ENCODE measurements at places on chromosomes 13 and 19.

- DNase-seq = no peak
Measured at GRCh38 chr13:44739120-44739519, 163.0 kb upstream of the TSC22D1 start.

GRCh38 chr13:33615436-33615835, 202.5 kb upstream of the RFC3 start:
- no peak for DNase-seq

DNA sequence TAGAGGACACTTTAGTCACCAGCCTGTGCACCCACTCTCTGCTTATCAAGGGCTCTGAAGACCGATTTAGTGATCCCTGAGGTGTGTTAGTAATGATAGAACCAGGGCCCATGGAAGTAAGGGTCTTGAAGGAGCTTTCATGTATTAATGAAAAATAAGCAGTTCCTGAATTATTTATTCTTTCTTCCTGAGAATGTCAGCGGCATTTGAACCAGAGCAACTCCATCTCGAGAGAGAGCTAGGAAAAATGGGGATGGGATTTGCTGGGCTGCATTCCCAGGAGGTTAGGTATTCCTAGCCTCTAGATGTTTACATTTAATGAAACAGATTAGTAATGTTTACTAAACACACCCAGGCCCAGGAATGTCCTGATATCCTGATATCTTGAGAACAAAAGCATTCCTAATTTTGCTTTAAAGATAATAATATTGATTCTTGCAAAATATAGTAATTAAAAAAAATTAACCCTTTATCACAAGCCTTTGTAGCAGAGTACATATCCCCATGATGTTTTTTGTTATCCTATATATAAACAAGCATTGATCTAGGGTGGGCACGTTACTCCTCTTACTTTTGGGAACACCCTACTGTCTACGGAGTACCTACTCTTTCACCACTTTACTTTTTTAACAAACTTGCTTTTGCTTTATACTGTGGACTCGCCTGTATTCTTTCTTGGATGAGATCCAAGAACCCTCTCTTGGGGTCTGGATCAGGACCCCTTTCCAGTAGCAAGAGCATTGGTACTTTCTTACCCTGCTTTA, 63.1 kb downstream of the COG3 start:
- DNase-seq = no peak

DNA sequence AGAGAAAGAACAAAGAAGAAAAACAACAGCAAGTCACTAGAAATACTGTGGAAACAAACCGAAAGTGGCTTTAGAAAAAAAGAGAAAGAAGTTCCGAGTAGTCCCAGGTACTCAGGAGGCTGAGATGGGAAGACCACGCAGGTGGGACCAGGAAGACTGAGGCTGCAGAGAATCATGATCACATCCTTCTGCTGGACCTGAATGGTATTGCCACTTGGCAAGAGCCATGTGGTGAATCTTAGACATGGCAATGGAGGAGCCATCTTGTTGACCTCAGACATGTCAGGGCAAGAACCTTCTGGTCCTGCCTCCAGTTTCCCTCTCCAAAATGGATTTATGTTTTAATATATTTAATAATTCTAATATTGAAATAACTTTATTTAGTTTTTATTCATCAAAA, 37.4 kb upstream of the ZNF724 start:
- DNase-seq = no peak

DNA sequence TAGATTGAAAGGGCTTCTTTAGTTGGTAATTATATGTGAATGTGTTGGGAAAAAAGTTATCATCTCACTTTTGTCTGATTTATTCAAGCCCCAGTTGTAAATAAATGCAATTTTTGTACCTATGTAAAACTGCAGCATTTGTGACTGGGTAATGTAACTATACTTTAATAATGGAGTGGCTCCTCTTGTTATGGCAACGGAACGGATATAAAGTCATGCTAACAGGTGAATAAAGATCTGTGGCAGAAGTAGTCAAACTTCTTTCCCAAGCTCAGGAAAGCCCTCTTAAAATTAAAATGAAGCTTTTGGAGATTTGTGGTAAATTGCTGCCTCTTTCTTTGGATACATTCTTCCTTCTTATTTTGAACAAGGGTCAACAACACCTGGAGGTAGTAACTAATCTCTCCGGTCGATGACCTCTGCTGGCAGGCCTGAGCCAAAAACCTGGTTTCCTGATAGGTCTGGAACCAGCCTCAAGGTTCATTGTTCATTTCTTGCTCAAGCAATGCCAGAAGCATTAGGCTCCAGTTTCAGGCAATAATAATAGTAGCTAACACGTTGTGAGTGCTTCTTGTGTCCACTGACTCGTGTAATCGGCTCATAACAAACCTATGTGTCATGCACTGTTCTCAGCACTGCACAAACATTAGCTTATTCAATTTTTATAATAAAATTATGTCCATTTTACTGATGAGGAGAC, 313.4 kb upstream of the DACH1 start:
- DNase-seq = peak; percentile 89

DNA sequence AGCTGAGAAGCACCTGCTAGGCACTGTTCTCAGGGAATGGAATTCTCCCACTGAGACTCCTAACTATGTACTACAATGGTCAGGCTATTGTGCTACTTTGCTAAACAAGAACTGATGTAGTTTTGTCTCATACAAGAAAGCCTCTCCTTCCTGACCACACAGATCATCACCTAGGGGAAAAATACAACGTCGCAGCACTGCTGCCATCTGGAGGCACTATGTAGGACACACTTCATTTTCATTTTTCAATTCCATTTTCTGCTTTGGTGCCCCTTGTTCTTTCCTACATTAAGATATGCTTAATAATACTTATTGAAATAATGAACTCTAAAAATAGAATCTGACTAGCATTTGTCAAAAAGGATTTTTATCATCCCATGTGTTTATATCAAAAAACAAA, 21.1 kb downstream of the PROSER1 start:
- DNase-seq = no peak

GRCh38 chr13:42064966-42065365, 16.5 kb downstream of the DGKH start:
- DNase-seq = no peak

GRCh38 chr13:90405301-90405700, 942.2 kb upstream of the MIR17HG start:
- DNase-seq = no peak

GRCh38 chr19:10363789-10364281, 16.5 kb downstream of the TYK2 start:
- peak; percentile 35 for DNase-seq

GRCh38 chr19:39542206-39542605, 2.2 kb upstream of the EID2 start:
- no peak for DNase-seq

DNA sequence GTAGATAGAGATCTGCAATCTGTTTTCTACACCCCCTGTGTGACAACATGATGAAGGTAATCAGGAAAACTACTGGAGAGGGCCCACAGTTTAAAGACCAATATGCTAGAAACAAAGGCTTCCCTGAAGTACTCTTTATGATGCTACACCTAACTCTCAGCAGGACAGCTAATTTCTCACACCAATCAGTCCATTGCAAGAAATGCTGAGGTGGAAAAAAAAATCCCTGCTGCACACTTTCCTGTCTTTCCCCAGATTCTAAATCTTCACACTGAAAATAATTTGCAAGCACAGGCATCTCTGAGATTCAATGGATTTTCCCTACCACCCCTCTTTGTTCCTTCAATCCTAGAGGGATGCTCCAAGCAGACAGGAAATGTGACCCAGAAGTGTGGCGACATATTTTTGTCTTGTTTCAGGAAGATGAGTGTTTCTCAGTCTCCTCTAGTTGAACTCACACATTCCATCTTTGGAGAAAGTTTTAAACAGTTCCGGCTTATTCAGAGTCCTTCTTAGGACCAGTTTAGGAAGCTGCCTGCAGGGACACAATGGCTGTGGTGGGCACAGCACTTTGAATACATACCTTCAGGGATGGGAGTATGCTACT, 671.6 kb downstream of the DIAPH3 start:
- DNase-seq = no peak

GRCh38 chr19:6017576-6017975, 39.6 kb upstream of the RANBP3 start:
- no peak for DNase-seq

GRCh38 chr13:27450921-27451471, 632 bp upstream of the MTIF3 start:
- no peak for DNase-seq

- DNase-seq = no peak
Measured at GRCh38 chr13:28056970-28057712, 43.2 kb downstream of the FLT3 start.

DNA sequence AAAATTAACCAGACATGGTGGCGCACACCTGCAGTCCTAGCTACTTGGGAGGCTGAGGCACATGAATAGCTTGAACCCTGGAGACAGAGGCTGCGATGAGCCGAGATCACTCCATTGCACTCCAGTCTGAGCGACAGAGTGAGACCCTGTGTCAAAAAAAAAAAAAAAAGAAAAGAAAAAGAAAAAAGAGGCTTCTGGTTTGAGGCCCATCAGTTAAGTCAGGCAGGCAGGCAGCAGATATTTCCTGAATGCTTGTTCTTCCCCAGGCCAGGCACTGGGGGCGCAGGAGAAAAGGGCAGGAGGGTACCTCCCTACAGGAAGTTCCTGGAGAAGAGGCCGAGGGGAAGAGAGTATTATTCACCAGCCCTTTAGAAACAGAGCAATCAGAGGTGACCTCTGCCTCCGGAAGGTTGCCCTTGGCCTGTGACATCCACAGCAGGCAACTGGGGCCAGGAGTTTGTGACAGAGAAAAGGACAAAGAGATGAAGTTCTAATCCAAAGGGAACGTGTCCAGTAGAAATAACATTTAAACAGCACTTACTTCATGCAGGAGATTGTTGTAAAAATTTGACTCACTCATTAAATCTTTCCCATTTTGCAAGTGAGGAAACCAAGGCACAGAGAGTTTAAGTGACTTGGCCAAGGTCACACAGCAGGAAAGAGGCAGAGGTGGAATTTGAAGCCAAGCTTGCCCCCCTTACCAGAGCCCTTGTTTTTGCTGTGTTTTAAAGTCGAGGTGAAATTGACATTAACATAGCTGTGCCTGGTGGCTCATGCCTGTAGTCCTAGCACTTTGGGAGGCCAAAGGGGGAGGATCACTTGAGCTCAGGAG, 4.3 kb upstream of the RLN3 start:
- DNase-seq = no peak

DNA sequence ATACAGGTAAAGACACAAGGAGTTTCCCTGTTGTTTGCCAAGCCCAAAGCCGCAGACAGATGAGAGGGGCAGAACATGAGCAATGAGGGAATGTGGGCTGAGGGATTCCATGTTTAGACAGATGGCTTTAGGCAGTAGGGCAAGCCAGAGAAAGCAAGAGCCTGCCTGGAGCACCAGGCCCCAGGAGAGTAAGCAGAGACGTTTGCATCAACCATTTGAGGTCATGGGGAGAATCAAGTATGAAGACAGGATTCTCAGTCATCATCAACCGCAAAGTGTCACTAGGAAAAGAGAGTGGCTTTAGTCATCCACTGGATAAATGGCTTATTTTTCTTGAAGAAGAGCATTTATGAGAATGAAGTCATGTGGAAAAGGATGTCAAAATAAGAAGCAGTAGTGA, 184.7 kb downstream of the COG6 start:
- DNase-seq = no peak

DNA sequence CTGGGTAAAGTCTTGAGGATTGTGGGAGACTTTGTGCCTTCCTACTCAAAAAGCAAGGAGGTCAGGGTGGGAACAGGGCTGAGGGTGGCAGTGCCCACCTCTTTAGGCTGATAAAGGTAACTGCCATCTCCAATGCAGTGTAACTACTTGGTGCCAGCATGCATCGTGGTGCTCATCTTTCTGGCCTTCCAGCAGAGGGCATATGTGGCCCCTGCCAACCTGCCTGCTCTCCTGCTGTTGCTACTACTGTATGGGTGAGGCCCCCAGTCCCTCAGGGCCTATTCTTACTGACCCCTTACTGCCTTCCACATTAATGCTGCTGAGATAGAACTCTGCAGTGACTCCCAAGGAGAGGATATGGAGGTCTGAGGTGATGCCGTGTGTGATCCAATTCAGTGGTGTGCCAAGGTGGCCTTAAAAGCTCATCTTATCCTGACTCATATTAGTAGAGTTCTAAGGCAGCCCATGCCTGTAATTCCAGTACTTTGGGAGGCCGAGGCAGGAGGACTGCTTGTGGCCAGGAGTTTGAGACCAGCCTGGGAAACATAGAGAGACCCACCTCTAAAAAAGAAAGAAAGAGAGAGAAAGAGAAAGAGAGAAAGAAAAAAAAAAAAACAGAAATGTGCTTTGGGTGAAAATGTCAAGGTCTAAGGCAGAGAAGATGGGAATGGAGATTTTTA, 9.7 kb upstream of the ARHGAP45 start:
- peak; percentile 40 for DNase-seq

DNA sequence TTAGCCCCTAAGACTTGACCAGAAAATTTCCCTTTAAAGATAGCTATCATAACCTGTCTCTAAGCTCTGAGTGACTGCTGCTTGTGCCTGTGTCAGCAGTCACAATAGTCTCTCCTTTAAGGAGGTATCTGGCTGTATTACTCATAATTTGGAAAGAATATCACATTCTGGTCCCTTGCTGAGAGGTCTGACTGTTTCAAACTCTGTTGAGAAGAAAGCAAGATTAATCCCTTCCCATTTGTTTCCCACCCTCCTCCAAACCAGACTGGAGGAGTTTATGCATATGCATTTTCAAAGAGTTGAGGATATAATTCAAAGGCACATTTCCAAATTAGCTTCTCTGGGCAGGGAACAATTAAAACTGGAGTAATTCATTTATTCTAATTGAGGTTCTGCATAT, 2.3 kb downstream of the HTR2A start:
- peak; percentile 39 for DNase-seq

DNA sequence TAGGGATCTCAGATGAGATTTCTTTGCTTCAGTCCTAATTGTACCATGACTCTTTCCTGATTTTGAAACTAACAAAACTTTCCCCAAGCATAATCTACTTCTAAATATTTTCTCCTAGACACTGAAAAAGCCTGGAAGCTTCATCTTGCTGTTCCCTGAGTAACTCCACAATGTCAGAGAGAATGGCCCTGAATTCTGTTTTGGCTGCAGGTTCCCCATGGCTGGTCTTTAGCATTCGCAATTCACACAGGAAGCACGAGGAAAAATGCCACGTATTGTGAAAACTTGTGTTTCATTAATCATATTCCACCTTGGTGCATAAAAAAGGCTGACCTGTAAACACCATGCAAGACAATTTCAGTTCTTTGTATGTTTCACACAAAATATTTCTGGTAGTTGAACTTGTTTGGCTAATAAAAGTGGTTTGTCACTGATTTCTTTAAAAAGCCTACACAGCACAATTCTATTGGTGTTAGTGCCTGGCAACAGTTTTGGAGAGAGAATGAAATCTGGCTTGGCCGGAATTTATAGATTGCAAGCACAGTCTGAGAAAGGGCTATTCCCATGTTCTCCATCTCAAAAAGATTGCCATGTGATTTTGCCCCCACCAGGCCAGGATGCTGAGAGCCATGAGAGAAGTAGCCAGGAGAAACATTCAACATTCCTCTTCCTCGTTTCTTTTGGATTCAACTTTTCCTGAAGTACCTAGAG, 367.1 kb downstream of the NDFIP2 start:
- DNase-seq = no peak

- no peak for DNase-seq
Measured at GRCh38 chr13:51237887-51238286, 15.7 kb downstream of the FAM124A start.

All from astrocyte of the cerebellum (primary cell).